ENCODE measurements at places on chromosomes 2 and 18. TPM values are rescaled to one million over a fixed set of nuclear protein-coding genes. Genes with fewer than 3 reads are reported as not detected.

Gene GTF2A1L
- total RNA-seq: not detected

Gene DAW1
- 3.1 TPM for total RNA-seq

Gene CWC22
- total RNA-seq: 11.6 TPM

Gene ENOSF1
- total RNA-seq: 28.5 TPM

Gene SCN3A
- 0.04 TPM for total RNA-seq

Gene CDKL4
- not detected for total RNA-seq

Gene NXPH2
- total RNA-seq: not detected

Gene FAP
- not detected for total RNA-seq

Gene MAP3K19
- not detected for total RNA-seq

Gene IL1F10
- total RNA-seq: not detected

Gene CDH7
- total RNA-seq: not detected

Gene MROH2A
- 0.10 TPM for total RNA-seq

Gene PSMA8
- not detected for total RNA-seq

Gene FZD7
- total RNA-seq: 6.9 TPM

Gene RIT2
- not detected for total RNA-seq

Gene WDR43
- total RNA-seq: 88.1 TPM

Gene LBH
- total RNA-seq: 102 TPM
